Smooth muscle cell of the brain vasculature (primary cell): ENCODE measurements at places on chromosomes 7 and 10.

DNA sequence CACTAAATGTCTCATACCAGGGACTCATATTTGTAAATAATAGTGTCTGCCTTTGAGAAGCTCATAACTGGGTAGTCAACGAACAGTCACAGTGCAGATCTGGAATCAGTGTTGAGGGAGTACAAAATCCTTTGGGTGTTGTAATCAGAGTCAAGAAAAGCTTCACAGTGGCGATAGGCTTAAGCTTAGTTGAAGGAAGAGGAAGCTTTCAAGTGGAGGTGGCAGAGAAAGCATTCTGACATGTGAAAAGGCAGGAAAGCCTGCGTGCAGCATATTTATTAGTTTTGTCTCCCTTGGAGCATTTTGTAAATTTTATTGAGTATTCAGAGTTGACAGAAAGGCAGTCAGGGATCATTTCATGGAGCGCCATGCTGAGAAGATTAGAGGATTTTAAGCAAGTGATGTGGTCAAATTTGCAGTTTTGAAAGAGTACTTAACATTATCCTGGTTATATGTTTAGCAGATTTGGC, 104.9 kb downstream of the ADK start:
- DNase-seq = no peak

DNA sequence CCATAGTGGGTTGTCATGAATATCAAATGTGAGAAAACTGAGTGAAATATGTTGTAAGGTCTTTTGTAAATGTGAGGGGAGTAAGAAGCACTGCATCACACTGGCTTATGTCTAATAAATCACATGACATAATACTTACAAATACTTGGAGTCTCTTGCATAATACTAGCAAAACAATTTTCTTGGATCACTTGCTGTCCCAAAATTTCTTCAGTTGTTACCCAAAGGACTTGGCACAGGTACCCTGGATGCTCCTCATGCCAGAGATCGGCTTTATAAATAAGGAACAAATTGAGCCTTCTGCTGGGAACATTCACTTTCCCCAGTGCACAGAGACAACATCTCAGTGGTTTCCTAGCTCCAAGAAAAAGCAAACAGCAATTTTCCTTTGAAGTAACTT, 5.0 kb upstream of the LRIT2 start:
- no peak for DNase-seq

DNA sequence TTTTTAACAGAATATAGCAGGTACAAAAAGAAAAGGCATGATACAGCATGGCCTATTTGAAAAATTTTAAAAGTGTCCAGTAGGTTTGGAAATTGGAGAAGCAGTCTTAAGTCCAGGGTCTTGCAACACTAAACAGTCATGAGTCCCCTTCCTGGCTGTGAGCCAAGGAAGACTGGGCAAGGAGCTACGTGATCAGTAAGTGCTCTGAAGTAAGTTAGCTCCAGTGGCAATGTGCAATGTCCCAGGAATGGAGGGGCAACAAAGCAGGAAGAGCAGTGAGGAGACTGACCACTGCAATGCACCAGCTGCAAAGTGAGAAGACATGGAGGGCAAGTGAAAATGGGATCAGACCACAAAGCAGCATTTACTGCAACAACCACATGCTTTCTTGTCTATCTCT, 72.9 kb upstream of the GRID1 start:
- DNase-seq = peak; percentile 31

- DNase-seq = no peak
These were observed 129.8 kb upstream of the PPP1R3A start for GRCh38 chr7:114048386-114049235.

GRCh38 chr10:69480068-69480412, 28.8 kb downstream of the TSPAN15 start:
- no peak for DNase-seq

DNA sequence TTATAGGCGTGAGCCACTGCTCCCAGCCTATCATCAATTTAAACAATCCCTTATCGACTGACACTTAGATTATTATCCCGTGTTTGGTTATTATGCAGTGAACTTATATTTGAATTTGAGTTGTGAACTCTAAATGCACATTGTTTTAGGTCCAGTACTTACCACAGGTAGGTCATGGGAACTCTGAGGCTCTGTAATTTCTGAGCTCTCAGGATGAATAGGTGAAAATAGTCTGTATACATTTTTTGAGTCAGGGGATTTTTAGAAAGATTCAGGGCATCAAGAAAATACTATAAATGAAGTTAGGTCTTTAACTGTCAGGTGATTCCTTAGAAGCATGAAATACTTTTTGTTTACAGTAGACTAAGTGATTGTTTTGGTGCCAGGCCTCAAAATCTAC, 8.8 kb downstream of the CCDC136 start:
- DNase-seq = no peak

- DNase-seq = no peak
These were observed 49.0 kb upstream of the ARHGAP12 start for GRCh38 chr10:31977440-31978155.
